ENCODE measurements at places on chromosomes 6 and 20.

GRCh38 chr6:102918161-102918560, 1524.7 kb downstream of the GRIK2 start:
- DNase-seq, result no peak

DNA sequence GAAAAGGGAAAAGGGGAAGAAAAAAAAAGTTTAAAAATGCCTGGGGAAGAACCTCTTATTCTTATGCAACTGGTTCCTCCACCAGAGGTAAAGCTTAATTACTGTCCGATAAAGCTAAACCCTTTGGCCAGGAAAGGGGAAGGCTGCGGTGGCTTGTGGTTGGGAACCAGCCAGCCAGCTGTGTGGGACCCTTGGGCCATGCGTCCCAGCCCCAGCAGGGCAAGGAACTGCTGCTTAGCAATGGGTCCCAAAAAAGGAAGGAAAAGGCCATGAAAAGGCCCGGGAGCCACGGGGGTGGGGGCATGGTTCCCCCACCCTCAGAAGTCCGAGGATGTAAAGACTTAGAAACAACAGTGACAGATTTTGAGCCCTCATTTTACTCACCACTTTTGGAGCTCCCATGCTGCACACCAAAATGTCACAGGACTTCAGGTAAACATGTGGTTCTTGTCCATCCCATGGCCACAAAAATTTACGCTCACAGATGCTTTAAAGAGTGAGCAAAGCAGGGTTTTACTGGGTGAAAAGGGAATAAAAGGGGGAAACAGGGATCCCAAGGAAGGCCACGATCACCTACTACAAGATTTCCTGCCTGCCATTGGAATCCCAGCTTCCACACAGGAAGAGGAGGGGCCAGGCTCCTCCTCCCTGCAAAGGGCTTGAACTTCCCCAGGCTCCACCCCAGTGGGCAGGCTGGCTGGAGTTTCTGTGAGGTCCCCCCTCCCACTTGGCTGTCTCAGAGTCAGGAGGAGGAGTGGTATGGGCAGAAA, 1234.7 kb upstream of the GJE1 start:
- DNase-seq, result no peak

DNA sequence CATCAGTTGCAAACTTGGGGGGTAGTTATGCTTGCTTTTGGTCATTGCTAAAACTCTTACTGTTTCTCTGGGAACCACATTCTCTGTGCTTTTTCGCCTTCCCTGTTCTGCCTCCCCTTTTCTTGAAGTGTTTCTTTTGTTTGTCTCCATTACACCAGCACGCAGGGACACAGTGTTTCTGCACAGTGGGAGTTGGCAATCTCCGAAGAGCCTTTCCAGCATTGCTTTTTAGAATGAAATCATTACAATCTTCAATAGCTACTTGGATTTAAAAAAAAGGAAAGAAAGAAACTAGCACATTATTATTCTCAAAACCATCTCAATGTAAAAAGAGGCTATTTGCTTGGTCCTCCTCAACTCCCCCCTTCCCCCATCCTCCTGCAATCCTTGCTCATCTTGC, 536.7 kb upstream of the MMS22L start:
- no peak for DNase-seq

- DNase-seq, result peak; percentile 83
Observed at GRCh38 chr6:158649289-158650143, at the start of gene SYTL3. Gene SYTL3, plus strand, starts transcription at chr6:158650054. Its CDS starts 13,215 bp downstream, at chr6:158663269.

DNA sequence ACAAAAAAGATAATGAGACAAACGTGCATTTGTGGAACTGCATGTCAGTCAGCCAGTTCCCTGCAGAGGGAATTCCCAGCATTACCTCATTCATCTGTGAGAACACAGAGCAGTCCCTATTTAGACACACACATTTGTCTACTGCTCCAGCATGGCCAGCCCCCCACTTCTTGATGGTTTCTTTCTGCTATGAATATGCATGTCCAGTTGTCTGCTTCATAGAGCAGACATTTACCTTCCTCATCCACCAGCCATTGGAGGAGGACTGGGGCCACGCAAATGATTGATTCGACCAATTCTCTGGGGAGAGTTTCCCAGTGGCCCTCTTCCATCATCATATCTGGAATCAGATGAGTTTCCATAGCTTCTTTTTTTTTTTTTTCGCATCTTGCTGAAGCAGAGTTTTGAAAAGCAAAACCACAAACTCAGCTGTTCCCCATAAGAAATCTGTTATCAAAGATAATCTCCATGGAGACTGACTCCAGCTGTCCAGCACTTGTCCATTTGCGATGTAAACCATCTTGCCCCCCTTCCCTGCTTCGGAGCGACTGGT, 11.8 kb downstream of the ENPP1 start:
- DNase-seq, result no peak

DNA sequence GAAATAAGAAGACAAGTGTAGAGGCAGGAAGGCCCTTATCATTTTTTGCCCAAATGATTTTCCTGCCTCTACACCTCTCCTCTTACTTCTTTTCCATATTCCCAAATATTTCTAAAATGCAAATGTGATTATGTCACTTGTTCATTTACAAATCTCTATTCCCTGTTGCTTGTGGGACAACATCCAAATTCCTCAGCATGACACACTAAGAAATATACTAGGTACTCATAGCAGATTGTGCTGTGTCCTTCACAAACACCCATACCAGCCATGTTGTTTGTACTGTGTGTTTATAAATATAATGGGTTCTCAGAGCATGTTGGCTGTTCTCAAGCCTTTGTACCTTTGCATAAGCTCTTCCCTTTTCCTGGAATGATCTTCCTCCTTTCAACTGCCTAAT, 17.7 kb upstream of the FYN start:
- no peak for DNase-seq

DNA sequence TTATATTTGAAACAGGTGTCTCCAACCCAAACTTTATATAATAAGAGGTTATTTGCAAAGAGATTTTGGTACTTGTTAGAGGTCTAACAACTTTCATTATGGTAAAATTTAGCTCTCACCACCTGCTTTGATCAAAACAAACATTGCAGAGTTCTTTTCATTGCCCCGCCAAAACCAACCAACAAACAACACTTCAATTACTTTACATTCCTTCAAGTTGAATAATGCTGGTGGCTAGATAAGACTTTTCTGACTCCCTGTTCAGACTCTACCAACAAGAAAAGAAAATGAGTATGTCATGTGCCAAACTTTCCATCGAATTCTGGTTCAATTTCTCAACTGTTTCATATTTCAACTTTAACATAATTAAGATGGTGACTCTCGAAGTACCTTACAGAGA, 311.1 kb downstream of the ADGRG6 start:
- no peak for DNase-seq

GRCh38 chr6:110731196-110731595, 84.1 kb downstream of the CDK19 start:
- no peak for DNase-seq
